Renal pelvis (tissue), 12 donors: ENCODE measurements at places on chromosomes 11 and 22. TPM values are rescaled to one million over a fixed set of nuclear protein-coding genes. Genes with fewer than 3 reads are reported as not detected.

DNA sequence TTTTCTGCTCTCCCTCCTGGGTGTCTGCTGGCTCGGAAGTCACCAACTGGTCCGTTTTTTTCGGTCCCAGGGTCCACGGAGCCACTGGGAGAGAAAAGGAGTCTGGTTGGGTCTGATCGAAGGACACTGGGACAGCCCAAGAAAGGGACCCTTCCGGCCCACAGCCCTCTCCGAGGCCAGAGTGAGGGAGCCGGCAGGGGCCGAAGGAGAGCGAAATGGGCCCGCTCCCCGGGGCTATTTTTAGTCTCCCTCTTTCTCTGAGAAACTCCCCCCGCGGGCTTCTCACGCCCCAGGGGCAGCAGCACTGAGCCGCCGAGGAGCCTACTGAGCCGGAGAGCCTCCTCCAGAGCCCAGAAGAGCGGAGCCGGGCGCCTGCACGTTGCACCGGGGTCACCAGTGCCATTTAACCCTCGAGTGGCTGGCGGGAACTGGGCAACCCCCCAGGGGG, 1.9 kb downstream of the ESAM start:
- DNase-seq = no peak

DNA sequence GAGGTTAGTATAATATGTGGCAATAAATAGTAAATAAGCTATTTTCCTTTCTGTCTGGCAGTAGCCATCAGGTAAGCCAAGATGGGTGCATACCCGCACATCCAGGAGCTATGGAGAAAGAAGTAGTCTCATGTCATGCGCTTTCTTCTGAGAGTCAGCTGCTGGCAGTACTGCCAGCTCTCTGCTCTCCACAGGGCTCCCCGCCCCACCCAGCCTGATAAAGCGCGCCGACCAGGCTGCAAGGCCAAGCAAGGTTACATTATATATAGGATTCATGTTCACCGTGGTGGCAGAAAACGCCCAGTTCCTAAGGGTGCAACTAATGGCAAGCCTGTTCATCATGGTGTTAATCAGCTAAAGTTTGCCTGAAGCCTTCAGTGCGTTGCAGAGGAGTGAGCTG, 126.2 kb downstream of the ATG16L2 start:
- DNase-seq = no peak

The LRP4 gene
- polyA plus RNA-seq = 34.6 TPM

The MS4A3 gene
- 1.1 TPM for polyA plus RNA-seq

- no peak for DNase-seq
Measured at GRCh38 chr11:96051820-96052219, 127.9 kb upstream of the MTMR2 start.

The SLC22A6 gene
- polyA plus RNA-seq = 25.1 TPM

DNA sequence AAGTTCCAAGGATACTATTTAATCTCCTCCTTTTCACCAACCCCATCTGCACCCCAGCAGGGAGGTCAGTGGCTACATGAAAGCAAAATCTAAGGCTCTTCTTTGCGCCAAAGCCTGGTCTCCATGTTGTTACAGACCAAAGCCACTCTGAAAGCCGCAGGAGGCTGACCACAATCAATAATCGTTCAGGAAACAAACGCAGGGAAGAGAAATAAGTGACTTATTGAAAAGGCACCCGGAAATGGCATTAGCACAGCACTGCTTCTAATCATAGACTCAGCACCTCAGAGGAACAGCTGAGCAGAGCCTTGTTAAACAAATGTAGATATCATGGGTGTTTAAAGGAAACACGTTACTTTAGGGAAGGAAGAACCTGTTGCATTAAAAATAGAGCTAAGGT, 183.9 kb downstream of the KIRREL3 start:
- DNase-seq = no peak

The HEPHL1 gene
- polyA plus RNA-seq = not detected

- DNase-seq = no peak
Measured at GRCh38 chr11:105823495-105824033, 198.5 kb downstream of the MSANTD4 start.

The TPH1 gene
- polyA plus RNA-seq = 0.36 TPM

GRCh38 chr22:36385491-36386350, 2.0 kb downstream of the MYH9 start:
- no peak for DNase-seq

GRCh38 chr11:130330101-130330684, 15.5 kb upstream of the ZBTB44 start:
- DNase-seq = peak; percentile 45

The NRGN gene
- polyA plus RNA-seq = 17.8 TPM

- DNase-seq = no peak
Measured at GRCh38 chr11:83691451-83691950, 405.3 kb upstream of the CCDC90B start.

The OTOG gene
- 0.59 TPM for polyA plus RNA-seq

DNA sequence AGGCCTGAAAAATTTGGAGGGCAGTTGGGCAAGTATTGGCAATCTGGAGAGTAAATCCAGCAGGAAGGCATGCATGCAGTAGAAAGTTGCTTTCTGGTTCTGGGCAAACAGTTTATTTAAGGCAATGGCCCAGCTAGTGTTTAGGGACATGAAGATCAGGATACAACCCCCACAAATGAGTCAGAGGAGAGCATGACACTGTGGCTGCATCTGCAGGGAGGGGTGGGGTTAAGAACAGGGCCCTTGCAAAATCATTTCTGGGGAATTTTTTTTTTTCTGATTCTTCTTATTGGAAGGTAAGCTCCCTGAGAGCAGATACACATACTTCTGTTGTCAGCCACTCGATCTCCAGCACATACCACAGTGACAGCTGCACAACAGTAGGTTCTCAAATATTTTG, 61.1 kb downstream of the FDX1 start:
- no peak for DNase-seq

DNA sequence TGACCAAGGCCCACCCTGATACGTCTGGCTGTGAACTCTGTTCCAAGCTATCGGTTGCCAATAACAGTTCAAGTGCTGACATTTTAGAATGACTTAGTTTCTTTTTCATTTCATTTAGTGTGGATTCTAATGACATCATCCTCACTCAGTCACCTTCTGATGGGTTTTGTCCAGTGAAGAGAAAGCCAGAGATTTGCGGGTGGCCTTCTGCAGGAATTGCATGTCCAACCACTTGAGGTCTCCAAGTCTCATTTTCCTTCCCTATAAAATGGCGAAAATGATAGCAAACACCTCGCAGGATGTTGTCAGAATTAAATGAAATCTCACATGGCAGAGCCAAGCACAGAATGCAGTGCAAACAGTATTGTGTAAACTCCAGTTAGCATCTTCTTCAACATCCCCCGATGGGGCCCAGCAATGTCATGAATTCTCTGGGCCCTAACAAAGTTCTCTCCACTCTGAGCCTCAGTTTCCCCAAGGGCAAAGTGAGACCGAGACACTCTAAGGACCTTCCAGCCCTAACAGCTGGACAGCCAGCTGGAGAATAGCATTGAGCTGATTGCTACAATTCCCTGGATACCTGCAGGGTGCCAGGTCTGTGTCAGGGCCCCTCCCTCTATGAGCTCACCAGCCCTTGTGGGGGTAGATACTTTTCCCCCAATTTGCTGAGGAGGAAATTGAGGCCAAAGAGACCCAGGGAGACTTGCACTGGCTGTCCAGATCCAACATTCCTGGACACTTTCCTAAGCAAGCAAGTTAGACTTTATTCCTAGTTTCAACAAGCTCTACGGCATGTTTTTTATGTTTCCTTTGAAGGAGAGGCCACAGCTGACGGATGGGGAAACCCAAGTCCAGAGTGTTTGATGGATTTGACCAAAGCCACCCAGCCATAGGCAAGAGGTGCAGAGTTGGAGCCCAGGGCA, 286.7 kb downstream of the MN1 start:
- peak; percentile 35 for DNase-seq

The NCF4 gene
- 1.8 TPM for polyA plus RNA-seq

DNA sequence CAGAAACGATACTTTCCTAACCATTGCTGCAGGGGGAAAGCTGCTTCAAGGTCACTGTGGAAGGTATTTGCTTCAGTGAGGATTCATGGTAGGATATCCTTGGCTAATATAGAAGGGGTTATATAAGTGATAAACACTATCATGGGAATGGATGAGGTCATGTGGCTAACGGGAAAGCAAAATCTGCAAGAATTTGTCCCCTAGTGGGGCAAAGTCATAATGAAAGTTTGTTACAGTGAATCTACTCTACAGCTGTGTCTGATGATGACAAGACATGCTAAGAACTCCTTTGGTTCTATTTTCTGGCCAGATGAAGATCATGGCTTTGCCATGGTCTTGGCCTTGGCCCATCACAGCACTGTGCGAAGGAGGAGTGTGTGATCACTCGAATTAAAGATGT, 13.8 kb downstream of the MMP20 start:
- DNase-seq = no peak

DNA sequence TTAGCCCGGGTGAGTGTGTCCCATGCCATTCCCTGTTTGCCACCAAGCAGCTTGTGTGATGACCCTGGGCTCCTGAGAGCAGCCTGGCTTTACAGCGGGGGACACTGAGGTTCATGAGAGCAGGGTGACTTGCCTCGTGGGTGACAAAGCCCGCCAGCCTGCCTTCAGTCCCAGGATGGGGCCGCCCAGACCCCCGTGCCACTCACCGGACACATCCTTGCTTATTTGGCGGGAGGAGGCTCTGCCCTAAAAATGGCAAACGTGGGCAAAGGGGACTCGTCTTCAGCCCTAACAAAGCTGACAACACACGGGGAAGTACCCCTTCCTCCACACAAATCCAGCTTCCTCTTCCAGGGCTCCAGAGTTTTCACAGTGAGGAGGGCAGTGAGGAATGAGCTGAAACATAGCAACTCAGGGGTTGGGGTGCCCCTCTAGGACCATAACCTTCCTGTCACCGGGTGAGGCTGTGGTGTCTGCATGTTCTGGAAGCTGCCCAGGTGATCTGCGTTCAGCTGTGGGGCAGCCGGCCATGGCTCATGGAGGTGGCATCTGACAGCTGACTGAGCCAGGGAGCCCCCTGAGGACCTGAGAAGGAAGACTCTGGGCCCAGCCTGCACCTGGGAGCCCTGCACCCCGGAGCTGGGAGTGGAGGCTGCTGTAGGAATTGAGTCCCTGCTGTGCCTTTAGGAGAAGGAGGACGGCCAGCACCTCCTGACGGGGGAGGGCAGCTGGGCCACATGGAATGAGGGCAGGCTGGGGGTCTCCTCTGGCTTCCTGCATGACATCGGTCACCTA, 16.7 kb downstream of the RIBC2 start:
- no peak for DNase-seq

GRCh38 chr11:36109590-36109849, 165.7 kb downstream of the LDLRAD3 start:
- DNase-seq = no peak

GRCh38 chr22:46560696-46561295, 23.4 kb upstream of the CELSR1 start:
- DNase-seq = no peak

- DNase-seq = no peak
Measured at GRCh38 chr11:62130283-62131169, 6.7 kb downstream of the INCENP start.

The CARD18 gene
- polyA plus RNA-seq = not detected

DNA sequence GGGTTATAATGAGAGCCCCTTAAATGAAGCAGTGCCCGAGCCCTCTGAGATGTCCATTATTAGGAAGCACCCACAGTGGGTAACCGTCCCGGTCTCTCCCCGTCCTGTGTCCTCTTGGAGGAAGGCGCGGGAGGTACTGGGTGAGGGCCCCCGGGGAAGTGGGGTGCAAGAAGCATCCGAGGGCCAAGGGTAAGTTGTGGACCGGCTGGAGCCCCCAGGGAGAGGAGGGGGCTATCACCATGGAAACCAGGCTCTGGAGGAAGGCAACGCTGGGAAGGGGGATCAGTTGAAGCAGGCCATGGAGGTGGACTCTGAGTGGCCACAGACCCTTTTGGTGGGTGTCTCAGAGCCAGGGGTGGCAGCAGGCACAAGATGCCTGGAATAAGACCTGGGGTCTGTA, 173.6 kb downstream of the ST3GAL4 start:
- DNase-seq = no peak

- no peak for DNase-seq
Measured at GRCh38 chr22:44400763-44401060, 88.0 kb upstream of the SHISAL1 start.

The SAAL1 gene
- polyA plus RNA-seq = 39.7 TPM

- DNase-seq = peak; percentile 50
Measured at GRCh38 chr11:72685560-72686480, 11.6 kb upstream of the PDE2A start.

The TMEM179B gene
- polyA plus RNA-seq = 67.7 TPM

- no peak for DNase-seq
Measured at GRCh38 chr11:75072582-75072981, 24.1 kb downstream of the OR2AT4 start.

GRCh38 chr11:8615291-8616032, 21.4 kb upstream of the STK33 start:
- DNase-seq = no peak

The CLTCL1 gene
- 8.4 TPM for polyA plus RNA-seq

The KCTD14 gene
- polyA plus RNA-seq = 14.7 TPM

GRCh38 chr11:65810046-65810868, 23.4 kb downstream of the OVOL1 start:
- no peak for DNase-seq

- DNase-seq = no peak
Measured at GRCh38 chr11:30310623-30311022, 12.3 kb upstream of the ARL14EP start.

The OR2D2 gene
- polyA plus RNA-seq = not detected

The NELL1 gene
- 1.8 TPM for polyA plus RNA-seq

The OR52A5 gene
- not detected for polyA plus RNA-seq

GRCh38 chr22:21624120-21624879, 5.5 kb downstream of the YDJC start:
- no peak for DNase-seq

DNA sequence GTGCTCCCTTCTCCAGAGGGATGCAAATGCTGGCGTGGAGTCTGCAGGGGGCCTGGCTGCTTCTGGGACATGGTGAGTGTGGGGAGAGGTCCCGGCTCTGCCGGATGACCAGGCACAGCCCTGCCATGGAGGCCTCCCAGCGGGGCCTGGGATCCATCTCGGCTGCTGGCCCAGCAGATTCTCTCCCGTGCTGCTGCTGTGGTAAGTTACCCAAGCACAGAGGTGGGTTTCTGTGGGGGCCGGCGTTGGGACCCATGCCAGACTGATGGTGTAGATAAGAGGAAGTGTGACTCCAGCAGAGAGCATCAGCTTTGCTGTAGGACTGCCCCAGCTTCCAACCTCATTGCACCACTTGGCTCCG, 147.5 kb upstream of the B3GAT1 start:
- DNase-seq = no peak

DNA sequence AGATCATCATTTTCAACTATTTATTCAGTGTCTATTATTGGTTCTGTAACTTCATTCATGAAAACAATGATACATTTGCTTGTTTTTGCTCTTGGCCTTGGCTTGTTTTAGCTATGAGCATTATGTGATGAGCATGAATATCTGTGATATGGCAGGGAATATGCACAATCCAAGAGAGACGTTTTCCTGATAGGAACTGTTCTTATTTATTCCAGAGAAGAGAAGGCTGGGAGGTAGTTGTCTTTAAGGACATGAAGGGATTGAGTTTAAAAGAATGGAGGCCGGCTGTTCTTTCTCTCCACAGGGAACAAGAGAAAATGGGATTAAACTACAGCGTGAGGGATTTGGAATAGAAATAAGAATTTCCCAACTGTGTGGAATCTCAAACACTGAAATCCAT, 30.3 kb downstream of the BLID start:
- DNase-seq = no peak

The ZNF215 gene
- polyA plus RNA-seq = 3.0 TPM

GRCh38 chr11:129720156-129720555, 95.5 kb upstream of the TMEM45B start:
- peak; percentile 19 for DNase-seq
